ENCODE measurements at places on chromosomes 7 and 10.

GRCh38 chr7:26363465-26363864 lies 71.8 kb downstream of the SNX10 start:
- H3K4me3 ChIP-seq, result no peak overlapping the region
- DNase-seq, result no peak
- no peak overlapping the region for H3K27ac ChIP-seq
- peaks cover 14% of the 10 kb centered on the region for H3K36me3 ChIP-seq
- H3K4me1 ChIP-seq, result peaks cover 6% of the 10 kb centered on the region

DNA sequence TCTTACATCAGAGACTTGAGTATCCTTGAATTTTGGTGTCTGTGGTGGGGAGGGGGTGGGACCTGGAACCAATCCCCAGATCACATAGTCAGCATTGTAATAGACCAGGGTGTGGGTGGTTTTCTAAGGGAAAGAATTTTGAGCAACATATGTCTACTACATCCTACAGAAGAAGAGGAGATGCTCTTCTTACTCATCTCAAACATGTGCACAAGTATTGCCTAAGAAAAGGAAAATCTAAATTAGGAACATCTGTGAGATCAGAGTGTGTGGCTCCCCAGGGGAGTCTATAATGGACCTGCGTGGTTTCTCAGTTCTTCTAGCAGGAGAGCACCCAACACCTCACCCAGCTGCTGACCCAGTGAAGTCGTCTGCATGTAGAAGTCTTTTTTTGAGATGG lies 148.8 kb downstream of the CCDC3 start:
- no peak overlapping the region for H3K4me3 ChIP-seq
- no peak overlapping the region for H3K27ac ChIP-seq
- DNase-seq, result no peak
- H3K4me1 ChIP-seq, result no peaks in the 10 kb centered on the region
- H3K27me3 ChIP-seq, result peaks cover 3% of the 10 kb centered on the region
- H3K36me3 ChIP-seq, result no peaks in the 10 kb centered on the region

- no peaks in the 10 kb centered on the region for H3K4me1 ChIP-seq
- H3K36me3 ChIP-seq, result no peaks in the 10 kb centered on the region
- DNase-seq, result no peak
- no peak overlapping the region for H3K27ac ChIP-seq
- no peak overlapping the region for H3K4me3 ChIP-seq
- peaks cover 5% of the 10 kb centered on the region for H3K27me3 ChIP-seq
These were observed 32.5 kb upstream of the TBX20 start for GRCh38 chr7:35286422-35286821.

- H3K4me3 ChIP-seq, result no peak overlapping the region
- no peaks in the 10 kb centered on the region for H3K36me3 ChIP-seq
- DNase-seq, result no peak
- H3K27ac ChIP-seq, result no peak overlapping the region
These were observed 301.8 kb downstream of the DNAJB6 start for GRCh38 chr7:157638563-157638962.

DNA sequence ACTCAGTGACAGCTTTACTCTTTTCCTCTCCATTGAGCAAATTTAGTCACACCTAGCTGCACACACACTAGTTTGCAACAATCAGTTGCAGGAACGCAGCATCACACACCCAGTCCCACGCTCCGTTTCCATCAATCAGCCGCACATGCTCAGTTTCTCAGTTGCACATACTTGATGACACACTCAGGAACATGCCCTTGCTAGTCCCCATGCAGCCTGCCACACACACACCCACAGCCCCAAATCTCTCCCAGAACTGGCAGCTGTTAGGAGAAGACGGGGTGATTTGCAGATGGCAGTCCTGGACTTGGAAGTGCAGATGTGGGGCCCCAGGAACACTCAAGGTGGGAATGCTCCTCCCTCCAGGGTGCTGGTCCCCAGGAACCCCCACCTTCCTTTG lies 7.7 kb downstream of the LBX1 start:
- H3K27me3 ChIP-seq, result peaks cover 81% of the 10 kb centered on the region
- peak overlapping the region; percentile 20 for H3K27ac ChIP-seq
- H3K36me3 ChIP-seq, result no peaks in the 10 kb centered on the region
- DNase-seq, result no peak
- peaks cover 14% of the 10 kb centered on the region for H3K4me1 ChIP-seq
- no peak overlapping the region for H3K4me3 ChIP-seq

- no peaks in the 10 kb centered on the region for H3K36me3 ChIP-seq
- no peak for DNase-seq
- H3K27me3 ChIP-seq, result no peaks in the 10 kb centered on the region
- H3K4me1 ChIP-seq, result no peaks in the 10 kb centered on the region
These were observed 401.9 kb downstream of the SORCS3 start for GRCh38 chr10:105042906-105043552.

- H3K4me3 ChIP-seq, result peak overlapping the region; percentile 29
- H3K27ac ChIP-seq, result peak overlapping the region; percentile 82
- H3K36me3 ChIP-seq, result peaks cover 35% of the 10 kb centered on the region
- DNase-seq, result peak; percentile 37
- peaks cover 91% of the 10 kb centered on the region for H3K4me1 ChIP-seq
These were observed 68.9 kb upstream of the CARD11 start for GRCh38 chr7:3112479-3113134.

DNA sequence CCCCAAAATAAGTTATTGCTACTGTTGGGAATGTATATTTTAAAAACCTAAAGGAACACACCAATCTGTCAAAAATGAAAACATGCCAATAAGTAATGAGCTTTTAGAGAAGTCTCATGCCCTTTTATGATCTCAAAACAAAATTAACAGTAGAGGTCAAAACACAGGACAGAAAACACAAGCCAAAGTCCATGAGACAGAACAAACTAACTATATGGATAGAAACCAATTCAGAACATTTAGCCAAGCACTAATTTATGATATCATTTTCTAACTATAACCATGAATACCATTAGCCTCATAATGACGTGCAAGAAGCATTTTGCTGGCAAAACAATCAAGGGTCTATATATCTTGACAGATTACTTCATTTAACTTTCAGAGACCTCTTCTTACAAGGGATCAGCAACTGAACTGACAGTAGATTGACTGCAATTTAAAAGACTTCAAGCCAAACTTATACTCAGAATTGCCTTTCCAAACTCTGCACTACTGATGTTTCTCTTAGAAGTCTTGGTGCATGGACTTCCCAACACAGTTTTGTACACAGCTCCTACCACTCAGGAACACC lies 200.9 kb downstream of the DOCK4 start:
- H3K27me3 ChIP-seq, result no peaks in the 10 kb centered on the region
- DNase-seq, result no peak
- H3K4me1 ChIP-seq, result no peaks in the 10 kb centered on the region
- H3K27ac ChIP-seq, result no peak overlapping the region

DNA sequence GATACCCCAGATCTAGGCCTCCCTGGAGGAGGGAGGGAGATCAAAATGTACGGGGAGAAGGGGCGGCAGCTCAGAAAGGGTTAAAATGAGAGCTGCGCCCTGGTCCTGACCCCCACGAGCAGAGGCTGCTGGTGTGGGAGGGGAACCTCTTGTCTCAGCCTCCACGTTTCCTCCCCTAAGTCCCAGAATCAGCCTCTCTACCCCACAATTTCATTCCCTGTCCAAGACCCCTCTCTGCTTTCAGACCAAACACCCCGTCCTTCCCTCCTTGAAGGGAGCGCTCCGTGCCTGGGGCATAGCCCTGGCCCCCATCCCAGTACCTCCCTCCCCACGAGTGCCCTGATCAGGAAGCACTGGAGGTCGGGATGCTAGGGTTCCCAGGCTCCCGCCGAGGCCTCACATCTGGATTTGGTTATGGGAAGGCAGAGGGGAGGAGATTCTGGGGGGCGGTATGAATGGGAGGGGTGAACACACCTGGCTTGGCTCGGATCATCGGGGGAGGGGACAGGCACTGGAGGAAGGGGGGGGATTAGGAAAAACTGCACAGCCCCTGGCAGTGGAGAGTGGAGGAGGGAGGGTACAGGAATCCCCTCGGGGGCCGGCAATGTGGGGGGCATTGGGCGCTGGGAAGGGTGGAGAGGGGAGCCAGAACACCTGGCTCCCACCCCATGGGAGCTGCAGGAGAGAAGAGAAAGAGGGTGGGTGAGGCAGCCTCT lies 2.7 kb downstream of the EPHB4 start:
- H3K4me3 ChIP-seq, result no peak overlapping the region
- H3K27ac ChIP-seq, result no peak overlapping the region
- no peak for DNase-seq
- H3K36me3 ChIP-seq, result no peaks in the 10 kb centered on the region
- H3K4me1 ChIP-seq, result peaks cover 15% of the 10 kb centered on the region

DNA sequence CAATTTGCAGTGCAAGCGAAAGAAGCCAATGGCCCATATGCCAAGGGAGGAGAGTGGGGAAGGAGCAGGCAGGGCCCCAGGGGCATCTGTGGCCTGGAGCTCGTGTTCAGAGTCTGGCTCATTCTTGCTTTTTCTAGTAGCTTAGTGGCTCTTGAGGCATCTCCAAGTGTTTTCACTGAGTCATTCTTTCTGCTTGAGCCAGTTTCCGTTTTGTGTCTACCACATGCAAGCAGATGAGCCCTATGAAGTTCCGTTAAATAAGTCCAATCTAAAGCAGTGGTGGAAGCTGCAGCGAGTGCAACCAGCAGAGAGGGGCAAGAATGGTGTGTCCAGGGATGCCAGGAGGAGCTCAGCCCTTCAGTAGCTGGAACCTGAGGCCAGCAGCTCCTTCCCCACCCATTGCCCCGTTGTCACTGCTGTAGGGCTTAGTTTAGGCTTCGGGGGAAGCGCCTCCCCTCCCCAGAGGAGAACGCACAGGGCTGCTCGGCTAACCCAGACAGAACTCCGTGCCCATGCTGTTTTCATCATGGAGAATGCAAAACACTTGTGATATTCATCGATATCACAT lies 57.4 kb upstream of the EBF3 start:
- DNase-seq, result no peak
- H3K27ac ChIP-seq, result no peak overlapping the region
- no peaks in the 10 kb centered on the region for H3K36me3 ChIP-seq
- H3K4me1 ChIP-seq, result no peaks in the 10 kb centered on the region
- H3K27me3 ChIP-seq, result no peaks in the 10 kb centered on the region
- H3K4me3 ChIP-seq, result no peak overlapping the region

DNA sequence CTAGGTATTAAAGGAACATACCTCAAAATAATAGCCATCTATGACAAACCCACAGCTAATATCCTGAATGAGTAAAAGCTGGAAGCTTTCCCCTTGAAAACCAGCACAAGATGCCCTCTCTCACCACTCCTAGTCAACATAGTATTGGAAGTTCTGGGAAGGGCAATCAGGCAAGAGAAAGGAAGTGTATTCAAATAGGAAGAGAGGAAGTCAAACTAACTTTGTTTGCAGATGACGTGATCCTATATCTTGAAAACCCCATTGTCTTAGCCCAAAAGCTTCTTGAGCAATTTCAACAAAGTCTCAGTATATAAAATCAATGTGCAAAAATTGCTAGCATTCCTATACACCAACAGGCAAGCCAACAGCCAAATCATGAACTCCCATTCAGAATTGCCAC lies 131.3 kb downstream of the FANK1 start:
- no peaks in the 10 kb centered on the region for H3K27me3 ChIP-seq
- no peak for DNase-seq
- no peak overlapping the region for H3K27ac ChIP-seq
- H3K4me3 ChIP-seq, result no peak overlapping the region
- H3K36me3 ChIP-seq, result no peaks in the 10 kb centered on the region
- no peaks in the 10 kb centered on the region for H3K4me1 ChIP-seq

GRCh38 chr10:13758312-13758711 lies 171.5 kb downstream of the PRPF18 start:
- DNase-seq, result no peak
- H3K27me3 ChIP-seq, result peaks cover 4% of the 10 kb centered on the region
- H3K4me1 ChIP-seq, result peaks cover 5% of the 10 kb centered on the region
- no peaks in the 10 kb centered on the region for H3K36me3 ChIP-seq
- H3K27ac ChIP-seq, result no peak overlapping the region

DNA sequence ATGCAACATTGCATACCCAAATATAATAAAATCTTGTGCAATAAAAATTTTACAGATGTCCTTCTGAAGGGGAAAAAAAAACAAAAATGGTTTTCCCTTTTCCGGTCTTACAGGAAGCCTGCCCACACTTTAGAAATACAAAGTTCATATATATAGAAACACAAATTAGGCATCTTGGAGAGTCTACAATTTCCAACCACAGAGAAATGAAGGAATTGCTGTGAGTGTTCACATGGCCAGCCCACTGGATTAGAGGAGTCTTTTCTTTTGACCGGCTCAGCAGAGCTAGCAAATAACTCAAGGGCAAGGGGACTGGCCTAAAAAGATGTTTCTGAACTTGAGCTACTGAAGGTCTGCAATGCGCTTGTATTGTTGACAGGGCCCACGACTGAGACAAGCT lies 92.4 kb downstream of the GLI3 start:
- no peak overlapping the region for H3K27ac ChIP-seq
- no peak overlapping the region for H3K4me3 ChIP-seq
- no peaks in the 10 kb centered on the region for H3K36me3 ChIP-seq
- peaks cover 2% of the 10 kb centered on the region for H3K27me3 ChIP-seq

DNA sequence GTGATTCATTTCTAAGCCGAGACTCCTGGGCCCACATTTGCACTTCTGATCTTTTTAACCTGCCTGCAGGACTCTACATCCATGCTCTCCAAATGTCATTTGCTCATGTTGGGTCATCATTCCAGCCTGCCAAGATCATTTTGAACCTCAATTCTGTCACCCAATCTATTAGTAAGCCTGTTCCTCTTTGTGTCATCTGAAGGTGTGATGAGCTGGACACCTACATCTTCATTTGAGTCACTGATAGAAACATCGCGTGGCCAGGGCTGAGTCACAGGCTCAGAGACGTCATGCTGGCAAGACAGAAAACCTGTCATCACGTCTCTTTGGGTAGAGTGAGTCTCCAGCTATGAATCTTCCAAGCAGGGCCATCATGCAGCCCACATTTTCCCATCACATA lies 65.3 kb upstream of the SLF2 start:
- H3K36me3 ChIP-seq, result no peaks in the 10 kb centered on the region
- H3K27me3 ChIP-seq, result peaks cover 41% of the 10 kb centered on the region
- H3K4me1 ChIP-seq, result peaks cover 11% of the 10 kb centered on the region
- no peak overlapping the region for H3K4me3 ChIP-seq
- H3K27ac ChIP-seq, result peak overlapping the region; percentile 13

DNA sequence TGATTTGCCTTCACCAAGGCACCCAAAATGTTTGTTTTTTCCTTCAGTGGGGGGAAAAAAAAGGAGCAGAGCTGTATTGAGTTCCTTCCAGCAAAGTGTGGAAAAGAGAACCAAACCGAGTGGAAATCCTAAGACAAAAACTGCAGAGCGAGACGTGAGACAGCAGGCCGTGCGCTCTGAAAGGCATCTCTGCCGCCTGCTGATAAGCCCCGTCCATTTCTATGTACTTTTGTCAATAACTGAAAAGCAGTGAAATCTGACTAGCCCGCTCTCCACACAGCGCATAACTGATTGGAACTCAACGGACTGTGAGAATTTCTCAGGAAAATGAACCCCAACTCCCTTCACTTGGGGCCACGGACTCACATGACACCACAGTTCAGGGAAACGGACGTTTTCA lies 83.2 kb downstream of the COBL start:
- no peaks in the 10 kb centered on the region for H3K27me3 ChIP-seq
- no peak for DNase-seq
- H3K36me3 ChIP-seq, result no peaks in the 10 kb centered on the region
- no peak overlapping the region for H3K4me3 ChIP-seq
- no peak overlapping the region for H3K27ac ChIP-seq
- H3K4me1 ChIP-seq, result no peaks in the 10 kb centered on the region

Data from activated T-helper 1 cell treated with anti-CD3 and anti-CD28 coated beads, Interleukin-12 subunit alpha, Interleukin-12 subunit beta, Interleukin-2, Interleukin-4 antibody, amounts not matched to agents 30 ng/mL and 10 ng/mL and 1 ng/mL, durations not matched to agents 14 hours and 24 hours and 36 hours (primary cell).